T-cell (primary cell): ENCODE measurements at places on chromosomes 1 and 21.

DNA sequence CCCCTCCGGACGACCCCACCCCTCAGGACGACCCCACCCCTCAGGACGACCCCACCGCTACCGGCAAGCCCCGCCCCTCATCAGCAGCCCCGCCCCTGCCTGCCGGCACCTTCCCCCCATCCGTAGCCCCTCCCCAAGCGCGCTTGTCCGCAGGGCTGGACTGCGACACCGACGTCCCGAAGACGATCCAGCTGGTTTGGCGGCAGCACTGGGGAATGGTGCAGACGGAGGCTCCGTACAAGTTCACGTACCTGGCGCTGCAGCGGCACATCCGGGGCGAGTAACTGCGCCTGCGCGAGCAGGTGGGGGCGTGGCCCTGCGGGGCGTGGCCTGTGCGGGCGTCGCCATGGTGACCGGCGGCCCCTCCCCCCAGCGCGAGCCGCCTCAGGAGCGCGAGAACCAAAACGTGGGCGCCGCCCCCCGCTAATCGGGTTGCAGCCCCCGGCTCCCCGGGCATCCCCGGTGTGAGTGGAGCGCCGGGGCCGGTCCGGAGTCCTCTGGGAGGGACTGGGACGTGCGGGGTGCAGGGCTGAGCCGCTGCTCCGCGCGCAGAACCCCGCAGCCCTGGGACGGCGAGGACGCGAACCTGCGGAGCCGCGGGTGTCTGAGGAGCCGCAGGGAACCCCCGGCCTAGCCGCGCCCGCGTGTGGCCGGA is 4.9 kb downstream of the RNF223 start:
- no peak overlapping the region for H3K27ac ChIP-seq
- H3K4me1 ChIP-seq, result peaks cover 22% of the 10 kb centered on the region
- H3K27me3 ChIP-seq, result peaks cover 46% of the 10 kb centered on the region
- H3K4me3 ChIP-seq, result peak overlapping the region; percentile 7
- peak; percentile 80 for DNase-seq

DNA sequence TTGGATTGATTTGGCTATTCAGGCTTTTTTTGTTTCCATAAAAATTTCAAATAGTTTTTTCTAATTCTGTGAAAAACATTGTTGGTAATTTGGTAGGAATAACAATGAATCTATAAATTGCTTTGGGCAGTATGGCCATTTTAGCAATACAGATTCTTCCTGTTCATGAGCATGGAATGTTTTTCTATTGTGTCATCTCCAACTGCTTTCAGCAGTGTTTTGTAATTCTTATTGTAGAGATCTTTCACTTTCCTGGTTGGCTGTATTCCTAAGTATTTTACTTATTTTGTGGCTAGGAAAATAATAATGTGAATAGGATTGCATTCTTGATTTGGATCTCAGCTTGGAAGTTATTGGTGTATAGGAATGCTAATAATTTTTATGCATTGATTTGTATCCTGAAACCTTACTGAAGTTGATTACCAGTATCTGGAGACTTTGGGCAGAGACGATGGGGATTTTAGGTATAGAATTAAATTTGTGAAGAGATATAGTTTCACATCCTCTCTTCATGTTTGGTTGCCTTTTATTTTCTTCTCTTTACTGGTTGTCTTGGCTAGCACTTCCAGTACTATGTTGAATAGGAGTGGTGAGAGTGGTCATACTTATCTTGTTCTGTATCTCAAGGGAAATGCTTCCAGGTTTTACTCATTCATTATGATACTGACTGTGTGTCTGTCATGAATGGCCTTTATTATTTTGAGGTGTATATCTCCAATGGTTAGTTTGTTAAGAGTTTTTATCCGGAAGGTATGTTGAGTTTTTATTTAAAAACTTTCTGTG is 57.3 kb downstream of the DRAM2 start:
- H3K36me3 ChIP-seq, result no peaks in the 10 kb centered on the region
- no peak overlapping the region for H3K4me3 ChIP-seq
- DNase-seq, result no peak
- H3K27me3 ChIP-seq, result no peaks in the 10 kb centered on the region
- H3K27ac ChIP-seq, result no peak overlapping the region

DNA sequence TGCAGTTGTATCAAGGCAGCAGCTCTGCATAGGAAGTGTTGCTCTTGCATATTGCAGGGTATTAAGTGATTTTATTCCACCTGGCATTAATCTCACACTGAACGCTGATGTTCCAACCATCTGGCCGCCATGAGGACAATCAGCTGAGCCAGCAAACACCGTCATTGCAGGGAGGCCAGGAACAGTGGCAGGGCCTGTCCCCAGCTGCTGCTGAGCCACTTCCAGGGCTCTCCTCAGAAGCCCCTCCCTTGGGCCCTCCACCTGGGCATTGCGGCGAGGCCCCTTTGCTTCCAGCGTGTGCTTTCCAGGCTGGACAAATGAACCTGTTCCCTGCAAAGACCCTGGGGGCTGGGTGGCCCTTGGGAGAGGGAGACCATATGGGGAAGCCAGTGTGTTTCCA is 171.6 kb upstream of the C1orf174 start:
- DNase-seq, result no peak
- H3K4me3 ChIP-seq, result no peak overlapping the region
- H3K36me3 ChIP-seq, result no peaks in the 10 kb centered on the region
- no peaks in the 10 kb centered on the region for H3K4me1 ChIP-seq
- no peak overlapping the region for H3K27ac ChIP-seq
- peaks cover 29% of the 10 kb centered on the region for H3K27me3 ChIP-seq

GRCh38 chr1:227899820-227900449 is 47.8 kb downstream of the WNT9A start:
- H3K36me3 ChIP-seq, result no peaks in the 10 kb centered on the region
- H3K27me3 ChIP-seq, result peaks cover 19% of the 10 kb centered on the region
- no peaks in the 10 kb centered on the region for H3K4me1 ChIP-seq
- no peak overlapping the region for H3K4me3 ChIP-seq

GRCh38 chr1:213127074-213127473 is 76.0 kb downstream of the RPS6KC1 start:
- H3K4me3 ChIP-seq, result no peak overlapping the region
- no peaks in the 10 kb centered on the region for H3K4me1 ChIP-seq
- no peaks in the 10 kb centered on the region for H3K27me3 ChIP-seq
- H3K27ac ChIP-seq, result no peak overlapping the region

GRCh38 chr1:220825819-220826551 is 39.3 kb downstream of the MTARC1 start:
- no peaks in the 10 kb centered on the region for H3K36me3 ChIP-seq
- no peaks in the 10 kb centered on the region for H3K4me1 ChIP-seq
- no peak for DNase-seq
- no peak overlapping the region for H3K4me3 ChIP-seq

- no peak for DNase-seq
- no peaks in the 10 kb centered on the region for H3K36me3 ChIP-seq
- H3K4me1 ChIP-seq, result no peaks in the 10 kb centered on the region
These were observed 75.5 kb downstream of the ASTN1 start for GRCh38 chr1:177088966-177089365.

GRCh38 chr1:240338837-240339236 is 247.2 kb downstream of the FMN2 start:
- no peak overlapping the region for H3K4me3 ChIP-seq
- H3K27me3 ChIP-seq, result no peaks in the 10 kb centered on the region
- H3K27ac ChIP-seq, result no peak overlapping the region
- H3K4me1 ChIP-seq, result no peaks in the 10 kb centered on the region
- no peak for DNase-seq

GRCh38 chr21:29245104-29245643 is 53.5 kb upstream of the BACH1 start:
- no peaks in the 10 kb centered on the region for H3K27me3 ChIP-seq
- no peak overlapping the region for H3K27ac ChIP-seq
- H3K4me1 ChIP-seq, result no peaks in the 10 kb centered on the region
- no peak for DNase-seq
- no peaks in the 10 kb centered on the region for H3K36me3 ChIP-seq

- H3K4me3 ChIP-seq, result no peak overlapping the region
- no peaks in the 10 kb centered on the region for H3K27me3 ChIP-seq
- no peak overlapping the region for H3K27ac ChIP-seq
- H3K36me3 ChIP-seq, result no peaks in the 10 kb centered on the region
- no peaks in the 10 kb centered on the region for H3K4me1 ChIP-seq
- DNase-seq, result no peak
These were observed 18.4 kb downstream of the ATPAF1 start for GRCh38 chr1:46649764-46650163.

DNA sequence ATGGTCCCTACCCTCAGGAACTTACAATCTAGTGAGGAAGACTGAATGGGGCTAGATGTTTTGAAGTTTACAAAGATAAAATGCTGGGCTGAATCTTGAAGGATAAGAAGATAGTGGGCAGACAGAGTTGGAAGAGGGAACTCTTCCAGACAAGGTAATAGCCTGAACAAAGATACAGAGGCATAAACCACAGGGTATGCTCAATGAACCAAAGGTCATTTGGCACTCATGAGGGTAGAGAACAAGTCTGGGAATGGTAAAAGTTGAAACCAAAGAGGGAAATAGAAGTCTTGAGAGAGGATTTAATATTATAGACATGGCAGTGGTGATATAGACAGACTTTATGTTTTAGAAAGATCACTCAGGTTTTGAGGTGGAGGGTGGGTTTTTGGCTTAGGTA is 48.1 kb upstream of the ZSWIM5 start:
- H3K36me3 ChIP-seq, result no peaks in the 10 kb centered on the region
- no peaks in the 10 kb centered on the region for H3K4me1 ChIP-seq
- DNase-seq, result no peak
- H3K4me3 ChIP-seq, result no peak overlapping the region

GRCh38 chr1:93221913-93222312 is 41.4 kb downstream of the CCDC18 start:
- no peaks in the 10 kb centered on the region for H3K4me1 ChIP-seq
- no peaks in the 10 kb centered on the region for H3K27me3 ChIP-seq
- H3K4me3 ChIP-seq, result no peak overlapping the region
- no peaks in the 10 kb centered on the region for H3K36me3 ChIP-seq
- no peak for DNase-seq

DNA sequence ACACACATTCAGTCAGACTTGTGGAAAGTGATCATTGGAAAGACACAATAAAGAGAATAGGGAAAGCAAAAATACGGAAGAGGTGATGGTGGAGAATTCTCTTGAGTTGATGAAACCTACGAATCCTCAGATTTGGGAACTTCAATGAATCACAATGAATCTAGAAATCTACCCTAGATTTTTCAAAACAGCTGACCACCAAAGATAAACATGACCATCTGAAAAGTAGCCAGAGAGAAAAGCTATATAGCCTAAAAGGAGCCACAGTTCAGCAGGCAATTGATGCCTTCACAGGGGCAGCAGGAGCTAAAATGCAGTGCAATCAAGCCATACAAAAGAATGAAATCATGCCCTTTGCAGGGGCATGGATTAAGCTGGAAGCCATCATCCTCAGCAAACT is 170.6 kb upstream of the RUNX1 start:
- H3K27me3 ChIP-seq, result no peaks in the 10 kb centered on the region
- no peaks in the 10 kb centered on the region for H3K36me3 ChIP-seq
- DNase-seq, result no peak
- H3K27ac ChIP-seq, result no peak overlapping the region
- H3K4me3 ChIP-seq, result no peak overlapping the region

DNA sequence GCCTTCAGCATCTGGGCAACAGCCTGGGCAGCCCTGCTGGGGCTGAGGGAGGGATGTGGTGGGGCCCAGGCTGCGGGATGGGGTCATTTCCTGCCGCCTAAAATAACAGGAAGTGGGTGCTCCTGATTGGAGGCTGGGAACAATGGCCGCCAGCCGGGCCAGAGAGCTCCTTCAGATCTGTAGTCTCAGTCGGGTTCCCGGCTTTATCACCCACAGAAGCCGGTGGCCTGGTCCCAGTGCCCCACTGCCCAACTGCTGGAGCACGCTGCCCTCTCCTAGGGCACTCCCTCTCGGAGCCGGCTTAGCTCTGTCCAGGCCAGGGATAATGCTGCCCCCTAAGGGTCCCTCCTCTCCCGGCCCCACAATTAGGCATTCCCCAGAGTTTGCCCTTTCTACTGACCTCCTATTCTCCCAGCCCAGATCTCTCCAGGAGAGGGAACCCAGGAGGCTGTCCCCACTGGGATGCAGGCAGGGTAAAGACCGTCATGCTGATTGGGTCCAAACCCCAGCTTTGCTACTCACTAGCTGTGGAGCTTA is 5.1 kb downstream of the MAP7D1 start:
- peak overlapping the region; percentile 46 for H3K4me3 ChIP-seq
- DNase-seq, result peak; percentile 60
- peak overlapping the region; percentile 89 for H3K27ac ChIP-seq
- no peaks in the 10 kb centered on the region for H3K27me3 ChIP-seq

GRCh38 chr1:19606817-19607642 is 37.1 kb upstream of the NBL1 start:
- H3K36me3 ChIP-seq, result peaks cover 14% of the 10 kb centered on the region
- H3K4me1 ChIP-seq, result peaks cover 31% of the 10 kb centered on the region
- peak overlapping the region; percentile 46 for H3K27ac ChIP-seq
- no peak for DNase-seq
- no peaks in the 10 kb centered on the region for H3K27me3 ChIP-seq

DNA sequence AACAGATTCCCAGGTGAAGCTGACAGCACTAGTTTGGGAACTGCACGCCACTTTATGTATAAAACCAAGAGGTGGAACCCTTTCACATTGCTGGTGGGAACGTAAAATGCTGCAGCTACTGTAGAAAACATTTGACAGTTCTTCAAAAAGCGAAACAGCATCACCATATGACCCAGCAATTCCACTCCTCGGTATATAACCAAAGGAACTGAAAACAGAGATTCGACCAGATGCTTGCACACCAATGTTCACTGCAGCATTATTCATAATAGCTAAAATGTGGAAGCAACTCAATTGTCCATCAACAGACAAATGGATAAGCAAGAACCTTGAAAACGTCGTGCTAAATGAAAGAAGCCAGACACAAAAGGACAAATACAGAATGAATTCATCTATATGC is 17.5 kb downstream of the RSPH1 start:
- H3K36me3 ChIP-seq, result no peaks in the 10 kb centered on the region
- no peak for DNase-seq
- no peaks in the 10 kb centered on the region for H3K4me1 ChIP-seq

DNA sequence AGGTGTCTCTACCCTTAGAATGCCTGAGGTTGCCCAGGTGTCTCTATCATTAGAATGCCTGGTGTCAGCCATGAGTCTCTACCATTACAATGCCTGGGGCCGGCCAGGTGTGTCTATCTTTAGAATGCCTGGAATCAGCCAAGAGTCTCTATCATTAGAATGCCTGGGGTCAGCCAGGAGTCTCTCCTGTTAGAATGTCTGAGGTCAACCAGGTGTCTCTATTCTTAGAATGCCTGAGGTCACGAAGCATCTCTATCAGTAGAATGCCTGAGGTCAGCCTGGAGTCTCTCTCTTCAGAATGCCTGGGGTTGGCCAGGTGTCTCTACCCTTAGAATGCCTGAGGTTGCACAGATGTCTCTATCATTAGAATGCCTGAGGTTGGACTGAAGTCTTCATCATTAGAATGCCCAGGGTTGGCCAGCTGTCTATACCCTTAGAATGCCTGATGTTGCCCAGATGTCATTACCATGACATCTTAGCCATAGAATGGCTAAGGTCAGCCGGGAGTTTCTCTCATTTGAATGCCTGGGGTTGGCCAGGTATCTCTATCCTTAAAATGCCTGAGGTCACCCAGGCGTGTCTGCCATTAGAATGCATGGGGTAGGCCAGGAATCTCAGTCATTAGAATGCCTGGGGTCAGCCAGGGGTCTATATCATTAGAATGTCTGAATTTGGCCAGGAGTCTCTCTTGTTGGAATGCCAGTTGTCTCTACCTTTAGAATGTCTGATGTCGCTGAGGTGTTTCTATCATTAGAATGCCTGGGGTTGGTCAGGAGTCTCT is 44.0 kb downstream of the RNF187 start:
- H3K4me3 ChIP-seq, result no peak overlapping the region
- no peaks in the 10 kb centered on the region for H3K27me3 ChIP-seq
- no peaks in the 10 kb centered on the region for H3K36me3 ChIP-seq
- H3K27ac ChIP-seq, result no peak overlapping the region
- DNase-seq, result no peak

GRCh38 chr1:10161541-10162290 is 48.7 kb upstream of the KIF1B start:
- no peak overlapping the region for H3K27ac ChIP-seq
- no peaks in the 10 kb centered on the region for H3K27me3 ChIP-seq
- H3K4me1 ChIP-seq, result no peaks in the 10 kb centered on the region
- H3K4me3 ChIP-seq, result no peak overlapping the region
- H3K36me3 ChIP-seq, result peaks cover 40% of the 10 kb centered on the region
